ENCODE measurements at places on chromosomes 6 and 20. TPM values are rescaled to one million over a fixed set of nuclear protein-coding genes. Genes with fewer than 3 reads are reported as not detected.
A peak's percentile ranks its signal among the peaks of the same experiment; 100 is the strongest.

GRCh38 chr6:36355819-36356218 is 19.1 kb upstream of the BNIP5 start:
- no peak for DNase-seq

FLRT3 gene
- 3.3 TPM for total RNA-seq

- no peak for DNase-seq
Observed at GRCh38 chr20:62795023-62795761, 1.1 kb upstream of the MRGBP start.

GRCh38 chr6:9388596-9388995 is 953.3 kb upstream of the SLC35B3 start:
- no peak for DNase-seq

STMN3 gene
- 41.1 TPM for total RNA-seq

- DNase-seq = no peak
Observed at GRCh38 chr6:77620278-77620882, 32.5 kb upstream of the MEI4 start.

SLC17A1 gene
- total RNA-seq = not detected

DNA sequence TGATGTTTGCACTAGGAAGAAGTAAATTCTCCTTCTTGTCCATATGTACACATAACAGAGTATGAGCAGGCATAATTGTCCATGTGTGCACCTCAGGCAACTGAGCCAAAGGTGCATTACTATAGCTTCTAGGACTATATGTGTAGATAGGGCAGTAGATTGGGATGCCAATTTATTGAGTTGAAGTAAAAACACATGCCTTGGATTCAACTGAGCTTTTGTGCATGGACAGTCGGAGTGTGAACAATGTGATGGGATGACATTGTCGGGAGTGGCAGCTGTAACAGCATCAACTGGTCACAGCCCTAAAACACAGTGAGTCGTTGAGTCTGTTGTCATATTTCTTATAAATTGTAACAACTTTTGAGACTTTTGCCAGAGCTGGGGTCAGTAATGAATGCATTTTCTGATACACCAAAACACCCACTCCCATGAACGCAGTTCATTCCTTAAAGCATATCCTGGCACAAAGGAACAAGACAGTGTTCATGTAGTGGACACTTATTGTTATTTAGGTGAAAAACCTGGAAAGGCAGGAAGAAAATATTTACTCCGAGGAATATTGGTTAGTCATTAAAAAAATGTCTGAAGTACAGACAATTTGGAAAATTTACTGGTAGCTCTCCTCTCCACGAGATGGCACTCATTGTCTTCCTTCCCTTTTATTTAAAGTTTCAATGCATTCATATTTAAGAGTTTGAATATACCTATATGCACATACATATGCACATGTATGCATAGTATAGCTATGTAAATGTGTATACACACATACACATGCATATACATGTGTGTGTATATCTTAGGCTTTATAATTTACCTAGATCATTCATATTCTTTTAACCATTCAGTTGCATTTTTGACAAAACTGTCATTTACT is 302.0 kb upstream of the STXBP5 start:
- DNase-seq = no peak

DNA sequence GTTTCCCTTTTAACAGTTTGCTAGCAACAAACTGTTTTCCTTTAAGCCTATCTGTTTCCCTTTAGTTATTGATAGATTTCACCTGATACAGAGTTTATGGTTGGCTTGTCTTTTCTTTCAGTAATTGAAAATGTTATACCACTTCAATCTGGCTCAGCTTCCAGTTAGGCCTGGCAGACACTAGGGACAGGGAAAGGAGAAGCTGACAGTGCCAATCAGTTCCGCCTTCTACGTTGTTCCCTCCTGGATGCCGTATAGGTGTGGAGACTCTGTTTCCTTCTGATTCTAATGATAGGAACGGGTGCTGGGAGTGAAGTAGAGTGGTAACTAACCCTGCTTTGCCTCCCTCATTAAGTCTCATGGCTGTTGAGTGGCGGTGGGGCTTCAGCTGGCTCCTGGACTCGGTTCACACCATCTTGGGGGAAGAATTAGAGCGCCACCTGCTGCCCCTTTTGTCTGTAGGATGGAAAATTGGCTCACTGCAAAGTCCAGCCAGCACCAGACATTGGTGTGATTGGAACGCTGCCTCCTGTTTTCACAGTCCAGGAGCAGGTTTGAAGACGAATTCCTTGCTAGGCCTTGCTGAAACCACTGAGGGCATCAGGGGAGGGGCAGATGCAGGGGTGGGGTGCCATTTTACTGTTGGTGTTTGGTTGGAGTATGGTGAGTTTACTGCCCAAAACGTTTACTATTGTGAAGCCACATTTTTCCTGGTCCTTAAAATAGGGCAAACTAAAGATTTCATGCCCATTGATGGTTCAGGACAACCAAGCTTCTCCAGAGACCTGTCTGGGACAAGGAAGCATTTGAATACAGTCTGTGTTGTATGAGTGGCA is 1729.5 kb downstream of the GRIK2 start:
- DNase-seq = peak; percentile 31

GNAS-AS1 gene
- total RNA-seq = 0.07 TPM

MATN4 gene
- not detected for total RNA-seq

PLAGL1 gene
- 9.5 TPM for total RNA-seq

GSS gene
- total RNA-seq = 64.8 TPM

DNA sequence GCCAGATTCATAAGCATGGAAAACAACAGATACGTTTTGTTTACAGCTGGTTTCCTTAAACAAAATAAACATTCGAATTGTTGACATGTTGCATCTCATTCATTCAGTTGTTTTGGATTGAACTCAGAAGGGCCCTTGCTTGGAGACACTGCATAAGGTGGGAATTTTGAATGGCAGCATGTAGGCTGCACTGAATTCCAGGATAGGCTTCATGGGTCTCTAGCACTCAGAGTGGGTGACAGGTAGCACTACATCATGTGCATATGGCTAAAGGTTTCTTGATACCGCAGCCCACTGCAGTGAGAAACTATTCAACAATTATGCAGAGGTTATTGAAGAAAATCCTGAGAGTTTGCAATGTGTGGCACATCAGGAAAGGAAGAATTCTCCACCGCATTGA is 1.6 kb downstream of the BEND6 start:
- DNase-seq = no peak

DNA sequence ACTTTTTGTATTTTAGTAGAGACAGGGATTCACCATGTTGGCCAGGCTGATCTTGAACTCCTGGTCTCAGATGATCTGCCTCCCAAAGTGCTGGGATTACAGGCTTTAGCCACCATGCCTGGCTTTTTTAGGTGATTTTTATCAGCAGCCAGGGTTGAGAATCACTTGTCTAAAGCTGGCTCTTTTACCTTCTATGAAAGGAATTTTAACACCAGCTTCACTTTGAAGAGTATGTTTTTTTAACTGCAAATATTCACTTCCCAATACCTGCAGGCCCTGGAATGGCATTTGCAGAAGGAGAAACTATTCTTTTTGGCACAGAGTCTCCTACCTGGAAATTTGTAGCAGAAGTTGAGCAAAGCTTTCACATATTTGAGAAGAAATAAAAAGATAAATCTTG is 63.6 kb upstream of the NAA20 start:
- DNase-seq = no peak

RIOK1 gene
- 15.5 TPM for total RNA-seq

TSPO2 gene
- not detected for total RNA-seq

GRCh38 chr6:28816339-28816908 is 107.4 kb downstream of the TRIM27 start:
- DNase-seq = no peak

UST gene
- 5.2 TPM for total RNA-seq

UFL1 gene
- total RNA-seq = 23.8 TPM

GRCh38 chr6:140071601-140072062 is 697.2 kb upstream of the CITED2 start:
- peak; percentile 49 for DNase-seq

- DNase-seq = no peak
Observed at GRCh38 chr6:43723737-43724295, 36.2 kb upstream of the MRPS18A start.

GRCh38 chr6:47919875-47920274 is 138.0 kb downstream of the OPN5 start:
- DNase-seq = no peak

ADTRP gene
- total RNA-seq = 1.5 TPM

OXT gene
- total RNA-seq = not detected

GHRH gene
- total RNA-seq = not detected

EEF1A2 gene
- 18.0 TPM for total RNA-seq

DNA sequence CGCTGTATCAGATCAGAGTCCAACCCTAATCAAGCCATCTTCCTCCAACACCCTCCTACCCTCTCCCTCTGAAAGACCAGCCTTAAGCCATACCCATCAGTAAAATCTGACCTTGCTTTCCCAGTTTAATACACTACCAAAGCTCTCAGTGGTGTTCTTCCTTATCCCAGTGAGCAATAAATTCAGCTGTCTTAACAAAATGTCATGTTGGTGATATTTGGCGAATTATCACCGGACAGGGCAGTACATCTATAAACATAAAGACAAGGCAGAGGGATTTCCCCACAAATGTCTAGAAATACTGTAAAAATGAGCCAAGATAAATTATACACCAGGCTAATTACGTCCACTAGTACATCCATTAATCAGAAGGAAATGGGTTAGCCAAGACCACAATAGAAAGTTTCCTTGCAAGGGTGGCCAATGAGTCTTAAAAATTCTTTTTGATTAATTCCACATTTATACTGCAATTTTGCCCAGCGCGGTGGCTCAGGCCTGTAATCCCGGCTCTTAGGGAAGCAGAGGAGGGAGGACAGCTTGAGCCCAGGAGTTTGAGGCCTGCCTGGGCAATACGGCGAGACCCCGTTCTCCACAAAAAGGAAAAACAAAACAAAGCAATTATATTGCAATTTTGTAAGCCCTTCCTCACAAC is 905 bp downstream of the RARS2 start:
- DNase-seq = no peak

PKIG gene
- total RNA-seq = 71.0 TPM

DNA sequence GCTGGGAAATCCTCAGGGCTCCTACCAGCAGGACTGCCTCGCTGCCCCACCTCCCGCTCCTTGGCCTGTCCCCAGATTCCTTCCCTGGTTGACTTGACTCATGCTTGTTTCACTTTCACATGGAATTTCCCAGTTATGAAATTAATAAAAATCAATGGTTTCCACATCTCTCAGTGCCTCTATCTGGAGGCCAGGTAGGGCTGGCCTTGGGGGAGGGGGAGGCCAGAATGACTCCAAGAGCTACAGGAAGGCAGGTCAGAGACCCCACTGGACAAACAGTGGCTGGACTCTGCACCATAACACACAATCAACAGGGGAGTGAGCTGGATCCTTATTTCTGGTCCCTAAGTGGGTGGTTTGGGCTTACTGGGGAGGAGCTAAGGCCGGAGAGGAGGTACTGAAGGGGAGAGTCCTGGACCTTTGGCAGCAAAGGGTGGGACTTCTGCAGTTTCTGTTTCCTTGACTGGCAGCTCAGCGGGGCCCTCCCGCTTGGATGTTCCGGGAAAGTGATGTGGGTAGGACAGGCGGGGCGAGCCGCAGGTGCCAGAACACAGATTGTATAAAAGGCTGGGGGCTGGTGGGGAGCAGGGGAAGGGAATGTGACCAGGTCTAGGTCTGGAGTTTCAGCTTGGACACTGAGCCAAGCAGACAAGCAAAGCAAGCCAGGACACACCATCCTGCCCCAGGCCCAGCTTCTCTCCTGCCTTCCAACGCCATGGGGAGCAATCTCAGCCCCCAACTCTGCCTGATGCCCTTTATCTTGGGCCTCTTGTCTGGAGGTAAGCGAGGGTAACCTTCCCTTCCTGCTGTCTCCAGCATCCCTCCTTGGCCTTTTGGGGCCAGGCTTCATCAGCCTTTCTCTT is at the start of gene CFB:
TSS of gene CFB (plus strand) at position 589 of the 863 bp plus-strand sequence. CDS start at position 716, 127 bp downstream.
- peak; percentile 29 for DNase-seq

DNA sequence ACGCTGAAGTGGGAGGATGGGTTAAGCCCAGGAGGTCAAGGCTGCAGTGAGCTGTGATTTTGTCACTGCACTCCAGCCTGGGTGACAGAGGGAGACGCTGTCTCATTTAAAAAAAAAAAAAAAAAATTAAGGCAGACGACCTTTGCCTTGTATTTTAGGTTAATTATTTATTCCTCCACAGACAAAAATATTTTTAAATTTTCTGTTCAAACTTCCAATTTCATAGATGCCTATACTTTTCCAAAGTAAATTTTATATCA is 6.3 kb upstream of the SMIM28 start:
- DNase-seq = no peak

- DNase-seq = no peak
Observed at GRCh38 chr20:1490643-1491195, 501 bp downstream of the SIRPB2 start.

GRCh38 chr6:39430871-39431523 is 108.5 kb upstream of the KCNK16 start:
- no peak for DNase-seq

HLA-DMB gene
- 2.3 TPM for total RNA-seq

HDGFL1 gene
- not detected for total RNA-seq

HLA-DQA2 gene
- total RNA-seq = not detected

GRCh38 chr20:986733-987355 is 15.3 kb downstream of the RSPO4 start:
- DNase-seq = no peak

GRCh38 chr6:149895048-149895590 is 2.8 kb downstream of the RAET1E start:
- DNase-seq = no peak

- DNase-seq = no peak
Observed at GRCh38 chr6:51901766-51902764, 185.3 kb downstream of the PKHD1 start.

HSPA1L gene
- 1.1 TPM for total RNA-seq

FUT9 gene
- 1.6 TPM for total RNA-seq

BTN1A1 gene
- total RNA-seq = not detected

HSPA12B gene
- 0.08 TPM for total RNA-seq

SLC26A8 gene
- not detected for total RNA-seq

C6orf58 gene
- total RNA-seq = not detected
